Sciatic nerve (tissue), 2 donors: ENCODE measurements at places on chromosomes 12 and 14. TPM values are rescaled to one million over a fixed set of nuclear protein-coding genes. Genes with fewer than 3 reads are reported as not detected.

DNA sequence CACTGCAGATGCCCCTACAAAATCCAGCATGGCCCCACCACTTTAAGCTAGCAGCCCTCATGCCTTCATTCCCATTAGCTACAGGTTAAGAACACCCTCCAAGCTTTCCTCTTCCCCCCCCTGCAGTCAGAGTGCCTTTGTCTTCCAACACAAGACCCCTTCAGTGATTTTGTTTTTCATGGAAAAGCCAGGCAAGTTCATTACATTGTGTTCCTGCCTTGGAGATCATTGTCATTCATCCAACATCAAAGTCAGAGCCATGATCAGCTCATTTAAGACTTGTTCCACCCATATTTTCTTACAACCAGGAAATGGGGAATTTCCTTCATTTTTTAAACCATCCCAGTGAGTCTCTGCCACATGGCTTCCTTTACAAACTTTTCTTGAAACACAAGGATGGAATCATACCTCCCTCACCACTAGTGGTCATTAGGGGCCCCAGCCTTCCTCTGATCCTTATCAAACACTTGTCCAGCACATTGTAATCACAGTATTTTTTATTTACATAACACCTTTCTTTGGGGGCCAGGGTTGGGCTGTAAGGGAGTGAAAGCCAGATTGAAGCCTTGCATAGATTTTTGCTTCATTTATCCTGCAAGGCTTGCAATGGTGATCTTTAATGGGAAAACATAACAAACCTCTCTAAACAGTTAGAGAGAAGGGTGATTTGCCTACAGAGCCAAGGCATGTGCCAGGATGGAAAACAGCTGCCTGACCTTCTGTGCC is 765.3 kb downstream of the MED13L start:
- DNase-seq, result no peak

MDM1 gene
- 18.3 TPM for total RNA-seq

SOX5 gene
- total RNA-seq, result 43.6 TPM

DNA sequence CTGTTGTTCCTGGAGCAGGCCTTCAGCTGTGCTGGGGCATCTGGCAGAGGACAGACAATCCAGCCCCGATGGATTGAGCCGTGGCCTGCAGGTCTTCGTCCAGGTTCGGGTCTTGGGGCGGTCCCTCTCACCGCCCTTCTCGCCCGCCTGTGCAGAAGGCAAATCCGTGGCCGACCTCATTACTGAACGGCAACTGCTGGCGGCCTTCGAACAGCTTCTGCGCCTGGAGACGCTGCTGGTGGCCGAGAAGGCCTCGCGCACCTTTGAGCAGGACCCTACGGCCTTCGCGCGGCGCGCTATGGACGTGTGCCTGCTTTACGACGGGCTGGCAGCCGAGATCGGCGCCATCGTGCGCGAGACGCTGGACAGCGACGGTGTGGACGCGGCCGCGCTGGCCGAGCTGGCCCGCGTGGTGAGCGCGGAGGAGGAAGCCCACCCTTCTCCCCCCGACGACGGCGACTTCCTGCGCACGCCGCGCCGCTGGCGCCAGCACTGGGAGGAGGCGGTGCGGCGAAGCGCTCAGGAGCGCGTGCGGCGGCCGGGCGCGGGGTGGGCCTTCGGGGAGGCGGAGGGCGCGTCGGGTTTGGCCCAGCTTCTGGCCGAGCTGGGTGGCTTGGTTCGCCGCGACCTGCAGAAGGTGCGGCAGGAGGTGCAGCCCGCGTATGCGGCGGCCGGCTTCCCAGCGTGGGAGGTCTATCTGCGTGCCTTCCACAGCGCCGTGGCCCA is 7.6 kb downstream of the EXOC3L4 start:
- DNase-seq, result no peak

- DNase-seq, result no peak
Observed at GRCh38 chr12:130463275-130463658, 125.6 kb downstream of the PIWIL1 start.

GRCh38 chr14:86999036-86999435 is 993.9 kb downstream of the GALC start:
- DNase-seq, result no peak

GRCh38 chr12:79692860-79693577 is 2.3 kb upstream of the PAWR start:
- DNase-seq, result no peak

PKP2 gene
- 25.9 TPM for total RNA-seq

TMEM253 gene
- total RNA-seq, result 0.62 TPM

GRCh38 chr12:63149909-63150712 is 890 bp downstream of the AVPR1A start:
- DNase-seq, result no peak

DNA sequence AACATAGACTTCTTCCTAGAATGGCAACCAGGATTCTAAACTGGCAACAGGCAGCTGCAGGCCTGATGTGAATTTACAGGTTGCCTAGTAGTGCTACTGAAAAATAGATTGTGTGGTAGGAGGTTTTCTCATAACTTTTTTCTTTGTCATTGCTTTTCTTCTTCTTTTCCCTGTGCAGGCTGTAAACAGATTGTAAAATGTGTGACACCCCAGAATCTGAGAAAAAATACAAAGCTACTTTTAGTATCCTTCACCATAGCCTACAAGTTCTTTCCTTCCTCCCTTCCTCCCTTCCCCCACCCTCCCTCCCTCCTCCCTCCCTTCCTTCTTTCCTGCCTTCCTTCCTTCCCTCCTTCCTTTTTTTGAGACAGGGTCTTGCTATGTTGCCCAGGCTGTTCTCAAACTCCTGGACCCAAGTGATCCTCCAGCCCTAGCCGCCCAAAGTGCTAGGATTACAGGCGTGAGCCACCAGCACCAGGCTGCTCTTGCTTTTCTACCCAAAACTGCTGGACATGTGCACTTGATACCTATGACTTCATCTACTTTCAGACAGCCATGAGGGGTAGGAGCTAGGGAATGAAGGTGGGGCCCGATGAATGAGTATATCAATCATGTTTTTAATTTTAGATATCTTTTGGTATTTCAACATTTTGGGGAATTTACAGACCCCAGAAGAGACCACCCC is 114.2 kb upstream of the EEA1 start:
- DNase-seq, result no peak

GLIPR1L1 gene
- not detected for total RNA-seq

LUM gene
- total RNA-seq, result 206 TPM

CMA1 gene
- total RNA-seq, result 2.3 TPM

ACYP1 gene
- total RNA-seq, result 14.0 TPM

DNA sequence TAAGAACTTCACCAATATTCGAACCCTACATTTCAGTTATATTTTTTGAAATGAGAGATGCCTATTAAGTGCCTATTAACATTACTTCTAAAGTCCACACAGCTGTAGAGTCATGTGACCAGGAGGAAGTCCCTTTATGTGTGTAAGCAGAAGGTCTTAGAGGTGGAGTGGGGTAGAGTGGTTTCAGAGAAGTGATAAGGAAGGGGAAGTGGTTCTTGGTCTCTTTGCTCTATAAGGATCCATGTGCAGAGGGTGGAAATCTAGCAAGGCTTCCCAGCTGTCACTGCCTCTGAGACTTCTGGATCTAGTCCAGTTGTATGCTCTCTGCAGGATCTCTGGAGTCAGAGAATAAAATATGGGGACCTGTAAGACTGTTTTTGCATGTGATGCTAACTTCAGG is 673.9 kb downstream of the FLRT2 start:
- no peak for DNase-seq

CCDC197 gene
- not detected for total RNA-seq

DNA sequence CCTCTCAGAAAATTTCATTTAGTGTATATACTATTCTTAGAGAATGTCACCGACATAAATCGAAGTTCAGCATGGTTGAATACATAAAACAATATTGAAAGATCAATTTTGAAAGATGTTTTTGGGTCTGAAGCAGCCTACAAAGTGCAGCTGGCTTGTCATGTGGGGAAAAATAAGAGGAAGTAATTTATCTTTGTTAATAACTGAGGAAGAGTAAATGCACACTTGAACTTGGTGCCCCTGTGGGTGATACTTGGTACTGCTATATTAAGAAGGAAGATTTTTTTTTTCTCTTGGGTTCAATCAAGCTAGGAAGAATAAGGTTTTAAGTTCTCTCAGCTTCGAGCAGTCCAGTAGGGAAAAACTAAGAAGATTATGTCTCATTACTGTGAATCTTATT is 661.3 kb downstream of the RPL10L start:
- DNase-seq, result no peak

DNA sequence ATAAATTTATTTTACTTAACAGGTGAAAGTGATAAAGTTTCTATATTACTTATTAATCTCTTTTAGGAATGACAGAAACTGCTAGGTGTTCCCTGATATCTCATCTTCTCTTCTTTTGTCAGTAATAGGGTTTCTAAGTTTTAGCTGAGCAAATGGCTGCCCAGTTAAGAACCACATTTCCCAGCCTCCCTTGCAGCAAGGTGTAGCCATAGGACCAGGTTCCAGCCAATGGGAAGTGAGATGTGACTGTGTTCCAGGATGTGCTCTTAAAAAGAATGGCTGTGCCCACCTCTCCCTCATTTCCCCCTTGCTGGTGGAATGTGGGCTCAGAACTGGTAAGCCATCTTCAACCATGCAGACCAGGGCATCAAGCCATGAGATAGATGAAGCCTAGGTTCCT is 165.6 kb downstream of the HELB start:
- no peak for DNase-seq

DNA sequence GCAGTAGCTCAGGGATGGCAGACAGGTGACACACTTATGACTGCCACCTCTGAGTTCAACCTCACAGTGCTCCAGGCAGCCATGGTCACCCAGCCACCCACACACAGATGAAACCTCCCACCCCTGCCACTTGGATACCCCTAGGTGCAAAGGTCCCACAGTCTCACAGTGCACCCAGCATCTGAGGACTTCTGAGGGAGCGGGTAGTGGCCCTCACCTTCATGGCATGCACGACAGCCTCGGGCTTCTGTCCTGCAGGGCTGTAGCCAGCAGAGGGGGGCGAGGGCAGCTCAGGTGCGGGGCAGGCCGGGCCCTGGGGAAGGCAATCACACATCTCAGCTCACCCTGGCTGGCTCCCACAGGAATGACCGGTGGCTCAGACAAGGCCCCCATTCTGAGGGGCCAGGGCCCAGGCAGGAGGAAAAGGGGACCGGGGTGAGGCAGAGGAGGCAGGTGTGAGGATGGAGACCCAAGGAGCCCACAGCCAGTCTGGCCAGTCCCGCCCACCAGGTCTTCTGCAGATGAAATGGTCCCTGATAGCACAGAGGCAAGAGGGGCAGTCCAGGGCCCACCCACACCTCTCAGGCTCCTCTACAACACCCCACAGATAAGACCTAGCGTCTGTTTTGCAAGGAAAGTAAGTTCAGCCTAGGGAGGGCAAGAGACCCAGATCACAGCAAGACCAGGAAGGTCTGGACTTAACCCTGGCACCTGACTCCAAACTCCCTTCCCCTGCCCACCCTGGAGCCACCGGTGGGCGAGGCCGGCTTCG is 35.8 kb downstream of the CCNK start:
- peak; percentile 57 for DNase-seq

- DNase-seq, result no peak
Observed at GRCh38 chr14:99479160-99479905, 1.3 kb downstream of the SETD3 start.

GRCh38 chr12:116933091-116933490 is 22.3 kb downstream of the FBXW8 start:
- DNase-seq, result no peak

DNA sequence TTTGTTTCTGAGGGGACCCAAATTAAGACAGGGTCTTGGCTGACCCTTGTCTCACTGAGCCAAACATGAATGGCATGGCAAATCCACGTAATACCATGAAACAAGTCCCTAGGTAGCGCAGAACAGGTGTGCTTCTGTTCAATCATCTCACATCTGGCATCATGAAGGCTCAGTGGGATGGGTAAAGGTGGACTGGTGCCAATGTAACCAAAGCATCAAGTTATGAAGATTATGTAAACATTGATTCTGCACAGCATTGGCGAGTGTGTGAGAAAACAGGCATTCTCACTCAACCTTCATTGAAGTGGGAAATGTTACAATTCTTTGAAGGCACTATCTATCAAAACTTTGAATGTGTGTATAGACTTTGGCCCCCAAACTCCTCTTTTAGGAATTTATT is 41.9 kb downstream of the PTGER2 start:
- DNase-seq, result no peak

DNA sequence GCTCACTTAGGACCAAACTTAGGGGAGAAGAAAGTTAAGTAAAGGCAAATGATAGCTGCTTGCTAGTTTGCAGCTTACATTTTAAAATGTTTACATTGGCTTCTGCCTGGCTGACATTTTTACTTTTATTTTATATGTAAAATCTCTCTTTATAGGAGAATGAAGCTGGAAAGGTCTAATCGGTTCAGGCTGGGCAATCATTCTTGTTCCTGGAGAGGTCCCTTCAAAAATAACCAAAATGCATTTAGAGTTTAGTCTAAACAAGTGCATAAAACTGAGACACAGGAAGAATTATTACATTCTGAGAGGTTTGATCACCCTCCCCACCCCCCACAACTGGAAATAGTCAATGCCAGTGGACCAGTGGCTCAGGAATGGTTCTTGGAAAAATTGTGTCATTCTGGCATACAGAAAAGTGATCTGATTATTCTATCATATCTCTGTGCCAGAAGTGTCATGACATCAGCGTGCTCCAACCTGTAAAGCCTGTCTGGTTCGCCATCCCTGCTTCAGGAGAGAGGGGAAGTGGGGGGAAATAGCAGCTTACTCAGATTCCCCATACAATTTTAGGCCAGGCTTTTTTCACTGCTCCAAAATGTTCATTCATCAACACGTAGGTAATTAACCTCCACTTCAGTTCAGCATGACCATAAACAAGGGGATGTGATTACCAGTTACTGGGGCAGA is 4.2 kb downstream of the PRICKLE1 start:
- DNase-seq, result no peak

PAPLN gene
- 115 TPM for total RNA-seq

DNA sequence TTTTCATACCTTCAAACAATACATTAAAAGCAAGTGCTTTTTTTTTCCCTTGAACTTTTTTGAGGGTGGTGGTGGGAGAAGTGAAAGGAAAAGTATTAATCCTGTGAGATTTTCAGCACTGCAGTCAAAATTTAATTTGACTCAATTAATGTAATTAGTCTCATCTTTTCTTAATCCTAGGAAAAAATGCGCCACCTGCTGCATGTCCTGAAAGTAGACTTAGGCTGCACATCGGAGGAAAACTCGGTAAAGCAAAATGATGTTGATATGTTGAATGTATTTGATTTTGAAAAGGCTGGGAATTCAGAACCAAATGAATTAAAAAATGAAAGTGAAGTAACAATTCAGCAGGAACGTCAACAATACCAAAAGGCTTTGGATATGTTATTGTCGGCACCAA is 52.2 kb downstream of the SPATA7 start:
- no peak for DNase-seq

GPR132 gene
- total RNA-seq, result 3.2 TPM

ANO4 gene
- total RNA-seq, result 1.7 TPM

DNA sequence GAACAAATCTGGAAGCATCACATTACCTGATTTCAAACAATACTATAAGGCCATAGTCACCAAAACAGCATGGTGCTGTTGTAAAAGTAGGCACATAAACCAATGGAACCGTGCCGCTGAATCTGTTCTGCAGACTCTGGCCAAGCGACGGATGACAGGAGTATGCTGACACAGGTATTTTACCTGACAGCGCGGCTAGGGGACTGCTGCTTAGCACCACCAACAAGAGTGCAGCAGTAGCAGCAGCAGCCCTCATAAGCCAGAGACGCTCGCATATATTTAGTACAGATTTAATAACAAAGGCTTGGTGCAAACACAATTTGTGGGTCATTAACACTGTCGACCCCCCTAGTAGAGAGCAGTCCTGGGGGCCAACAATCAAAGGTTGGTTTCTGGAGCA is 677.6 kb upstream of the LMO3 start:
- DNase-seq, result no peak

GRCh38 chr14:39182770-39183684 is 8.0 kb downstream of the PNN start:
- DNase-seq, result no peak

GRCh38 chr14:69841656-69842055 is 37.6 kb upstream of the SMOC1 start:
- no peak for DNase-seq
